COR-L47 (cell line): ENCODE measurements at places on chromosomes 1 and 21.

DNA sequence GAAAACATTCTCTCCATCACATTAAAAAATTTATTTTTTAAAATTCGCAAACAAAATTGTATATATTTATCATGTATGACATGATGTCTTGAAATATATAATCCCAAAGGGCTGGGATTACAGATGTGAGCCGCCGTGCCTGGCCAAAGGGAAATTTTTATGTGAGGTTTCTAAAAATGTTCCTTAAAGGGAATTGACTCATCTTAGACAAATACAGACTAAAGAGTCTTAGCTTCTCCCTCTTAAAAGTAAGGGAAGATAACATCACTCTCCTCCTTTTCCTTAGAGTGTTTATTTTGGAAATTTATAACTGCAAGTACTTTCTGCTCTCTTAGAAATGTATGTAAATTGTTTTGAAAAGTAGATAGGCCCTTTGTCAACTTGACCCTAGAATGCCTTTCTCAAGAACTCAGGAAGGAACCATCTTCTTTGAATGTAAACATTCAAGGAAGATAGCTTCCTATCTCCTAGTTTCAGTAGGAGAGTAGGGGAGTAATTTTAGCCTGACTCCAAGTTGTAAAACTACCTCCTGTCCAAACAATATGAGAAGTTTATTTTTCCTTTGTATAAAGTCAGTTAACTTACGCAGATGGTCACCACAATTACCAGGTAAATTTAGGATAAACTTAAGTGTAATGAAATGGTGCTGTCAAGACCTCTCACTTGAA is 59.5 kb downstream of the C21orf91 start:
- DNase-seq: no peak

DNA sequence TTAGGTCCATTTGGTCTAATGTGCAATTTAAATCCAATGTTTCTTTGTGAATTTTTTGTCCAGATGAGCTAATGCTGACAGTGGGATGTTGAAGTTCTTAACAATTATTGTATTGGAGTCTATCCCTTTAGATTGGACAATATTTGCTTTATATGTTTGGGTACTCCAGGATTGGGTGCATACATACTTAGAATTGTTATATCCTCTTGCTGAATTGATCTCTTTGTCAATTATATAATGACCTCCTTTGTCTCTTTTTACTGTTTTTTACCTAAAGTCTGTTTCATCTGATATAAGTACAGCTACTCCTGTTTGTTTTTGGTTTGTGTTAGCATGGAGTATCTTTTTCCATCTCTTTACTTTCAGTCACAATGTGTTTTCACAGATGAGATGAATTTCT is 22.2 kb downstream of the CD55 start:
- DNase-seq: no peak

GRCh38 chr1:48216313-48216712 is 6.2 kb upstream of the SLC5A9 start:
- no peak for DNase-seq

DNA sequence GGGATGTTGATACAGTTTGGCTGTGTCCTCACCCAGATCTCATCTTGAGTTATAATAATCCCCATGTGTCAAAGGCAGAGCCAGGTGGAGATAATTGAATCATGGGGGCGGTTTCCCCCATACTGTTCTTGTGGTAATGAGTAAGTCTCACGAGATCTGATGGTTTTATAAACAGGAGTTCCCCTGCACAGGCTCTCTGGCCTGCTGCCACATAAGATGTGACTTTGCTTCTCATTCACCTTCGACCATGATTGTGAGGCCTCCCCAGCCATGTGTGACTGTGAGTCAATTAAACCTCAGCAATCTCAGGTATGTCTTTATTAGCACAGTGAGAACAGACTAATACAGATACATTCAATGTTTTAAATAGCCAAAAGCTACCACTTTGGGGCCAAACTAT is 41.1 kb downstream of the SLC35F3 start:
- DNase-seq: peak; percentile 5

DNA sequence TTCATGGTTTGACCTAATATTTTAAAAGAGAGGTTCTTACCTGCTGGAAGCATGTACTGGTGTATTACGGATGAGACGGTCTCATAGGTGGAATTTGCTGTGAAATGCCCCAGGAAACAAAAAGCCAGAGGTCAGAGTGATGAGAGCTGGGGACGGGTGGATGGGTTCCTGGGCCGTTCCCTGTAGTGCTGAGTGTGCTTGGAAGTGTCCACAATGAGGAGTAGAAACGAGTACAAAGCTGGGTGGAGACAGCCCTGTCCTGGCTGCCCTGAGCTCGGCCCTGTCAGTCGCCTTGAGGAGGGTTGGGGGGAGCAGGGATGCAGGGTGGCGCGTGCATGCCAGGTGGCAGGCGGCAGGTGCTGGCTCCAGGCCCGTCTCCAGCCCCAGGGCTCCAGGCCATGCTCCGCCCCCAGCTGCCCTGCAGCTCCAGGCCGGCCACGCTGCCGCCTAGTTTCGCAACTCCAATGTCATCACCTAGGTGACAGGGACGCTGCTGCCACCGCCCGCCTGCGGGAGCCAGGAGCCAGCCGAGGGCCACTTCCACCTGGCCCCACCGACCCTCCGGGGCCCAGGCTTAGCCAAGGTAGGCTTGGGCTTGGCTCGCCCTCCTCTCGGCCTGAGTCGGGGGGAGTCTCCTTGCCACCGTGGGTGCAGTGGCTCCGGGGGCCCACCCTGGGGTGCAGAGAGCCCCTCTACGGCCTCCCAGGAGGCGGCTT is 16.4 kb downstream of the TP73 start:
- peak; percentile 93 for DNase-seq

DNA sequence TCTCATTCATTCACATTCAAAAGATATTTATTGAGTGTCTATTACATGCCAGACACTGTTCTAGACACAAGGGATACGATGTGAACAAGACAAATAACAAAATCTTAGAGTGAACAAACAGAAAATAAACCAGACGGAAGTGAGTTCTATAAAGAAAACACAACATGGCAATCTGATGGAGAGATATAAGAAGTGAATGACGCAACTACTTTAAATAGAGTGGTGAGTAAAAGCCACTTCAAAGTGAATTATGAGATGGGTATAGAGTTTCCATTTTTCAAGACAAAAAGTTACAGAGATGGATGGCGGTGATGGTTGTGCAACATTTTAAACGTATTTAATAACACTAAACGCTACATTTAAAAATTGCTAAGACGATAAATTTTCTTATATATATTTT is 75.4 kb downstream of the CEP170 start:
- DNase-seq: no peak

- DNase-seq: no peak
Measured at GRCh38 chr1:169259816-169260215, 107.8 kb downstream of the NME7 start.

- DNase-seq: no peak
Measured at GRCh38 chr1:162087111-162087510, 17.6 kb downstream of the NOS1AP start.

DNA sequence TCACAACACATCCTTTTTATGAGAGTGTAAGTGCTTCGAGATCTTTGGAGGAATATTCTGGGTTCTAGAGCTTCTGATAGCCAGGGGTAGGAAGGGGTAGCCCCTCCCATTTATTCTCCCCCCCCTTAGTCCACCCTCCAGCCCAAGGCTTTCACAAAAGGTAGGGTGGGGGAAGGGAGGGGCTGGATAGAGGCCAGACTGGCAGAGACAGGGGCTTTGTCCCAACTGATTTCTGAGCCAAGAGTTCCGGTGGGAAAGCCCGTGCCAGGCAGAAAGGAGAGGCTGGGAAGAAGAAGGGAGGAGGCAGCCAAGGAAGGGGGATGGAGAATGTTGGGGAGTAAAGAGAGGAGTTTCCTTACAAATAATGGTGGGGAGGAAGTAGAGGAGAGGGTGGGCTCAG is 3.1 kb downstream of the BCAN start:
- DNase-seq: no peak

DNA sequence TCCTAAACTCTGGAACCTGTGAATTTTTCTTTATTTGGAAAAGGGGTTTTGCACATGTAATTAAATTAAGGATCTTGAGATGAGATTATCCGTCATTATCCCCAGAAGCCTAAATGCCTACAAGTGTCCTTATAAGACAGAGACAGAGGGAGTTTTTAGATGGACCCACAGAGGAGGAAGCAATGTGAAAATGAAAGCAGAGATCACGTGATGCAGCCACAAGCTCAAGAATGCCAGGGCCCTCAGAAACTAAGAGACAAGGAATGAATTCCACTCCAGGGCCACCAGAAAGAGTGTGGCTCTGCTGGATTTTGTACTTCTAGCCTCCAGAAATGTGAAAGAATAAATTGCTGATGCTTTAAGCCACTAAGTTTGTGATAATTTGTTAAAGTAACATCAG is 183.6 kb upstream of the UBE2U start:
- no peak for DNase-seq

GRCh38 chr1:237013608-237014007 is 9.4 kb upstream of the MT1HL1 start:
- DNase-seq: no peak
